ENCODE measurements at places on chromosomes 13 and 19.

GRCh38 chr19:4970558-4971423 is 1.9 kb downstream of the KDM4B start:
- no peak for DNase-seq

DNA sequence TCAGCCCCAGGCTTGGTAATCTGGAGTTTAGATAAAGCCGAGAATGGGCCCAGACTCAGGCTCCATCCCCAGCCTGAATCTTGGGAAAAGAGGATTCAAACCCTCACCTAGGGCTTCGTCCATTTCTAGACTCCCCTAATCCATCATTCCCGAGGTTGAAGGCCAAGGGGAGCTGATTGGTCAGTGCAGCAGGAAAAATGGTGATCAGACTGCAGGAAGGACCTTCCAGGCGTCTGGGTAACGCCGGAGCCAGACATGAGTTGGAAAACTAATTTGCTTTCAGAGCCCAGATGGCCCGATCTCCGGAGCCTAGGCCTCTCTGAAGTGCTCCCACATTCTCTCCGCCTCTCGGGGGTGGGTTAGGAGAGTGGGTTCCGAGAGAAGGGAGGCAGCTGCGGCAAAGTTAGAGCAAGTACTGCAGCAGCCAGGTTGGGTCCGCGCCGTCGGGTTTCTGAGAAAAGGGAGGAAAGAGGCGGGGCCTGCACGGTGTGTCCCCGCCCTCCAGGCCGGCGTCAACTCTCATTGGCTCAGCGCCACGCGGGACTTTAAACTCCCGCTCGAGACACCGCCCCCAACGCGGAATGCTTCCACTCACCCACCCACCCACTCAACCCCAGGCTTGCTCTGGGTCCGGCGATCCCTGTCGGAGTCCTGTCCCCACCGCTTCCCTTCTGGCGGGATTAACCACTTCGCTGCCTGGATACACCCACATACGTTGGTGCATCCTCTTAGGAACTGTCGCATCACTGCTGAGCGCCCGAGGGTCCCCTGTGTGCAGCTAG is 788 bp upstream of the RTBDN start:
- DNase-seq, result no peak

DNA sequence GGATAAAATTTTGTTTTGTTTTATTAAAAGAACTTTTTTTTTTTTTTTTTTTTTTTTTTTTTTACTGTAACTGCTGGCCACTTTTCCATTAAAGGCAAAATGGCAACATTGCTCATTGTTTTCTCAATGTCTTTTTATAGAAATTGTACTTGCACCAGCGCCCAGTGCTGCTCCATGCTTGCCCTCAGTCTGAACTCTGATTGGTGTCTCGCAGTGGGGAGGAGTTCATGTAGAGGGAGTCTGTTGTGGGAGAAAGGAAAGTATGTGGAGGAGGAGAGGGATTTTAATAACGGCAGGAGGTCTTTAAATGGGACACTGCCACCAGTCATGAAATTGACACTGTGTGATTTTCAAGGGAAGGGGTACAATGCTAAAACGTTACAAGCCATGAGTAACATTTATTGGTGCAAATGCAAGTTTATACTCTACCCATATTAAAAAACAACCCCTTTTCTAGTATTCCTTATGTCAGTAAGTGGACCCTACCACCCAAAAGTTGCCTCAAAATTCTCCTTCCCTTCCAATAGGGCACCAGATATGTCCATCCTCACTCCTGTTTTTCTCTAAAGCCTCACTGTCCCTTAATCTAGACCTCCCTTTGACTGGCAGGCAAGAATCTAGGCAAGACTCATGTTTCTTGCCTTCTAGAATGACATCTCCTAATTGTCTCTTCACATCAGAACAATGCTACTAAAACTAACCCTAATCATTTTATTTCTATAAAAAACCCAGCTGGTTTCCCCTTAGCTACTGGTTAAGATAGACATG is 3.2 kb downstream of the RASL11A start:
- DNase-seq, result no peak

GRCh38 chr13:94416454-94417080 is 62.9 kb downstream of the DCT start:
- DNase-seq, result no peak

GRCh38 chr13:25910991-25911419 is 140.8 kb downstream of the SHISA2 start:
- no peak for DNase-seq

- no peak for DNase-seq
Measured at GRCh38 chr19:38316477-38317067, 825 bp upstream of the YIF1B start.

- no peak for DNase-seq
Measured at GRCh38 chr19:55931936-55932386, at the start of gene NLRP13. NLRP13 (minus strand) TSS chr19:55932336; CDS start chr19:55932311, 25 bp downstream.

GRCh38 chr13:44280456-44280855 is 93.2 kb upstream of the SERP2 start:
- DNase-seq, result no peak

GRCh38 chr13:106382534-106382933 is 152.9 kb downstream of the EFNB2 start:
- no peak for DNase-seq

DNA sequence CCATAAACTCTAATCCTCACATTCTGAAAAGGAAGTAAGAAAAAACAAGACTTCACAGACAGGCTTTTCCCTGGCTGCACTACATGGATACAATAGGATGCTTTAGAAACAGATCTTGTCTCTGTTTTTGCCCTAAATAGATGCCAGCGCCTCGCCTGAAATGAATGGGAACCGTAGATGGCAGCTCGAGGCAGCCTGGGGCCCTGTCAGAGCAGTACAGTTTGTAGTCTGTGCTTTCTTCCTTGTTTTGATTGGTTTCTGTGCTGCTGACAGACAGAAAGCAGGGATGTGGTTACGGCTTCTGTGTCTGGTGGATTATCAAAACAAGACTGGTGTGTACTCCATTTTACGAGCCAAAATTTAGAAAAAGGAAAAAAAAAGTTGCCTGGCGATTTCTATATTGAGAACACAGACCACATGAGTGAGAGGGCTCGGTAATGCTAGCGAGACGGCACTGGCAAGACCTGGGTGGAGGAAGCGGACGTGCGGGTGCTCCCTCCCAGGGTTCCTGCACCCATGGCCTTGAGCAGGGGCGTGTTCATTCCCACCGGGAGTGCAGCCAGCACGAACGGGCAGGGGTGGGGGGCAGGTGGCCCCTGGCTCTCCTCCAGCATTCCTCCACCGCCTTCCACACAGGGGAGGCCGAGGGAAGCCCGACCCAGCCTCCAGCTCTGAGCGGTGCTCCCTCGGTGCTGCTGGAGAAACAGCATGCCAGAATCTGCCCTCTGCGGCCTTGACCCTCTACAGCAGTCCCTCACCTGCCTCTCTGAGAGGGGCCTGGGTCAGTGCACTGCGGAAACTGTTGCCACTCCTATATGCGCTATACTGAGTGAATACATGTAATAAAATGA is 37.6 kb upstream of the C1QTNF9 start:
- DNase-seq, result no peak

DNA sequence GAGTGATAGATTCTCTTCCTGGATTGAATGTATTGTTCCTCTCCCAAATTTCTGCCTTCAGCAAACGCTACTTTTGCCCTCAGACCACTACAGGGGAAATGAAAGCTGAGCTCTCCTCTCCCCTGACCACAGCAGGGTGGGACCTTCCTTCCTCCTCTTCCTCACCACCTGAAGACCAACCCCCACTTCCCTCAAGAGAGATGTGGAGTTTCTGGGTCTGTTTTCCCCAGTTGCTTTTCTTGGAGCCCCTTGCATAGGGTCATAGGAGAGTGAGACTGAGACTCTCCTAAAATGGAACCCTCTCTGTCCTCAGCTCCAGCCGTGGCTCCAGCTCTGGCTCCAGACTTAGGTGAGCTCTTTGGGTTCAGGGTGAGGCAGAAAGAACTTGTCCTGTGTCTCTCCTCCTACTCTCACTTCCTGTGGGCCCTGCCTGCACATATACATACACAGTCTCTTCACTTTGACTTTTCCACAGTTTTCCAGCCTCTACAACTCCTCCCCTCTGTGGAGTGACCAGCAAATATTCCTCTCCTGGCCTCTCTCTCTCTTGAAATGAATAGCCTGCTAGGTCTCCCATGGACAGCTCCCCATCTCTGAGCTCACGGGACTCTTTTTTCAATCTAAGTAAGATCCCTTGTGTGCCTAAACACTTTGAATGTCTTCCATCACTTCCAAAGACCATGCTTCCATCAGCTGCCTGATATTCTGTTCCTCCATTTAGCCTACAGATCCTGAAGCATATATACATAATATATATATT is 19.2 kb upstream of the ZNF175 start:
- no peak for DNase-seq

- DNase-seq, result no peak
Measured at GRCh38 chr13:75774176-75774575, 138.0 kb downstream of the LMO7 start.

GRCh38 chr19:14428882-14429416 is 4.2 kb upstream of the PKN1 start:
- no peak for DNase-seq

DNA sequence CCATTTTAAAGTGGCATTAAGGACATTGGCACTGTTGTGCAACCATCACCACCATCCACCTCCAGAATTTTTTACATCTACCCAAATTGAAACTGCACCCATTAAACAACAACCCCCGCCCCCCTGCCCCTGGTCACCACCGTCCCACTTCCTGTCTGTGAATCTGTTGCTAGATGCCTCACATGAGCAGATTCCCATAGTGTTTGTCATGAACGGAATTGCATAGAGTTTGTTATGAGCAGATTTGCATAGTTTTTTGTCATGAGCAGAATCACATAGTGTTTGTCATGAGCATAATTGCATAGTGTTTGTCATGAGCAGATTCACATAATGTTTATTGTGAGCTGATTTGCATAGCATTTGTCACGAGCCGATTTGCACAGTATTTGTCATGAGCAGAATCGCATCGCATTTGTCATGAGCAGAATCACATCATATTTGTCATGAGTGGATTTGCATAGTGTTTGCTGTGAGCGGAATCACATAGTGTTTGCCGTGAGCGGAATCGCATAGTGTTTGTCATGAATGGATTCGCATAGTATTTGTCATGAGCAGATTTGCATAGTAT is 54.0 kb upstream of the GTF3A start:
- DNase-seq, result no peak

DNA sequence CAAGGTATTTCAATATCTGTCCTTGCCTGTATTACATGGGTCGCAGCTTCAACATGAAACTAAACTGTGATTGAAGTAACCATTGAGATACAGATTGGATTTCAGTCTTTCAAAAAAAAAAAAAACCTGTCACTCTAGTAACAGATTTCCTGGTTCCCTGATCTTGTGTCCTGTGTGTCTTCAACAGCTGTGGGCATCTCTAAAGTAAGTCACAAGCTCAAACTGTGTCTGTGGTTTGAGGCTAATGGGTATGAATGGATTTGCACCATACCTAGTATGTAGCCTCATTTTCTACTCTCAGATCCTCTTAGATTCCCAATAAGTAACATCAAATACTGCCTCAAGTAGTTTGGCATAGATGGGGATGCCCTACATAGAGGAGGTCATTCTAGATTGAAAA is 300.1 kb downstream of the COG6 start:
- no peak for DNase-seq

DNA sequence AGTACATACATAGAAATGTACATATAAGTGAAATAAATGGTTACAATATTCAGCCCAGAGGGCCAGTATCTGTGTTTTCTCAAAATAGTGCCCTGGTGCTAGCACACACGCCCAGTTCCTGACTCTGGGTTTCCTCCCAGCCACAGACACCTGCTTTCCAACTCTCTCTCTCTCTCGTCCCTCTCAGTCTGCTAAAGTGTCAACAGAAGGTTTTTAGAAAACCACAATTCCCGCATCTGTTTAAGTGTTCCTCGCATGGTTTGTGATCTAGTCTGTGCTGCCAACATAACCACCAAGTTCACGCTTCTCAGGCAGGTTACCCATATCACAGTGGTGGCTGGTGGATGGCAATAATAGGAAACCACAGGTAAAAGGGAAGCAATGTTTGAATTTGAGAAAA is 17.8 kb upstream of the UPF3A start:
- DNase-seq, result no peak

DNA sequence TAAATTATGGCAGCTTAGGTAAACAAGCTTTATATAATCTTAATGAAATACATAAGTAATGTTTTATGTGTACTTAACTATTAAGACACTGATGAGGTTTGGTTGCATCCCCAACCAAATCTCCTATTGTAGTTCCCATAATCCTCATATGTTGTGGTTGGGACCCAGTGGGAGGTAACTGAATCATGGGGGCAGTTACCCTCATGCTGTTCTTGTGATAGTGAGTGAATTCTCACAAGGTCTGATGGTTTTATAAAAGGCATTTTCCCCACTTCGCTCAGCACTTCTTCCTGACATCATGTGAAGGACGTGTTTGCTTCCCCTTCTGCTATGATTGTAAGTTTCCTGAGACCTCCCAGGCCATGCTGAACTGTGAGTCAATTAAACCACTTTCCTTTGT is 212.7 kb downstream of the DIAPH3 start:
- no peak for DNase-seq

DNA sequence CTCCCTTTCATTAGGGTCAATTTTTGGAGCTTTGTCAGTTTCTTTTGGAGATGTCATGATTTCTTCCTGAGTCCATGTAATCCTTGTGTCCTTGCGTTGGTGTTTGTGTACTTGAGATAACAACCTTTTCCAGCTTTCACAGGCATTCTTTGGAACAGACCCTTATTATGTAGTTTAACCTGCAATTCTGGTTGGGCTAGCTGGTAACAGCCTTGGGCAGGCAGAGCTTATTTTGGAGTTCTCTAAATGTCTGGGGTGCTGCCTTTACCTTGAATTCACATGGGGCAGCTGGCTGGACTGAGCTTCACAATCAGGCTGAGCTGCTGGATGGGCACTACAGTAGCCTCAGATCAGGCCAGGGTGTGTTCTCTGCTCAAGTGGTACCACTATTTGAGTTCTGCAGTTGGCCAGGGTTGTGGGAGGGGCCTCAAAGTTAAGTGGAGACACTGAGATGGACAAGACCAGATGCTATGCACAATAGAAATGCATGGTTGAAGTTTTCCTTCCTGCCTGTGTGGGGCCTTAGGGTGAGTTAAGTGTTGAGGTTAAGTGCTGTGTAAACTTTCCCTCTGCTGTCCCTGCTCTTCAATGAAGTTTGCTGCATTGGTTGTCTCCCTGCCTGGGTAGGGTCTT is 277.3 kb downstream of the ATP8A2 start:
- DNase-seq, result no peak

- no peak for DNase-seq
Measured at GRCh38 chr13:40787062-40787461, 2.3 kb upstream of the SLC25A15 start.

All from cerebellar nuclear complex (tissue), 1 donor.